ENCODE measurements at places on chromosomes 16 and 17.

GRCh38 chr16:12901204-12901596 is 198 bp upstream of the SHISA9 start:
- DNase-seq = no peak

- DNase-seq = no peak
Observed at GRCh38 chr17:48513666-48514455, 16.9 kb downstream of the HOXB1 start.

GRCh38 chr17:46774108-46774737 is 44.3 kb downstream of the WNT3 start:
- DNase-seq = no peak

DNA sequence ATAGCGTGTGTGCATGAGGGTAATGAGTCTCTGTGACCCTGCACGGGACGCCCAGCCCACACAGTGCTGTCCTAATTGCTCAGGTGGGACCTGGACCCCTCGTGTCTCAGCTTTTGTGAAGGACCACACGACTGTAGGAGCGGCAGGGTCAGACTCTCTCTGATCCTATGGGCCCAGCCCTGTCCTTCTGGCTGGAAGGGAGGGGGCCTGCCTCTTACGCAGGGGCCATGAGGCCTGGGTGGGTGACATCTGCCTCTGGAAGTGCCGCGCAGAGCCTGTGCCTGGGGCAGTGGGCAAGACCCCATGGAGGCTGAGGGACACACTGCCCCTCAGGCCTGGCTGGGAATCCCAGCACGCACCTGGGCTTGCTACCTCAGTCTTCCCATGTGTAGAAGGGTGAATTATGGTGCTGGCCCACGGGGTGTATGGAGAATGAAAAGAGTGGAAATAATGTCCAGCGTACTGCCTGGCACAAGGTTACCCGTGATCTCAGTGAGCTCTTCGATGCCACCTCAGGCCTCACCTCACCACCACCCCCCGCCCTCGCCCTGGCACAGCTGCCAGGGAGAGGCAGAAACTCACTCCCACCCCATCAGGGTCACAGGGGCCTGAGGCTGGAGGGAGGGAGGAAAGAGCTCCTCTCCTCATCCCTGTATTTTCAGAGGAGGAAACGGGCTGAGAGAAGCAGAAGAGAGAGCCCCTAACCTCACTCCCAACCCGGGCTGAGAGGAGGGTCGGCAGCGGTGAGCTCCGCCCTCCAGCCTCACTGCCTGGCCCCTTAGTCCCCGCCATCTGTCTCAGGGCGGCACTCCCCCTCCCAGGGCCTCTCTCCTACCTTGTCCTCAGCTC is 27.1 kb upstream of the DBNDD1 start:
- DNase-seq = peak; percentile 14

DNA sequence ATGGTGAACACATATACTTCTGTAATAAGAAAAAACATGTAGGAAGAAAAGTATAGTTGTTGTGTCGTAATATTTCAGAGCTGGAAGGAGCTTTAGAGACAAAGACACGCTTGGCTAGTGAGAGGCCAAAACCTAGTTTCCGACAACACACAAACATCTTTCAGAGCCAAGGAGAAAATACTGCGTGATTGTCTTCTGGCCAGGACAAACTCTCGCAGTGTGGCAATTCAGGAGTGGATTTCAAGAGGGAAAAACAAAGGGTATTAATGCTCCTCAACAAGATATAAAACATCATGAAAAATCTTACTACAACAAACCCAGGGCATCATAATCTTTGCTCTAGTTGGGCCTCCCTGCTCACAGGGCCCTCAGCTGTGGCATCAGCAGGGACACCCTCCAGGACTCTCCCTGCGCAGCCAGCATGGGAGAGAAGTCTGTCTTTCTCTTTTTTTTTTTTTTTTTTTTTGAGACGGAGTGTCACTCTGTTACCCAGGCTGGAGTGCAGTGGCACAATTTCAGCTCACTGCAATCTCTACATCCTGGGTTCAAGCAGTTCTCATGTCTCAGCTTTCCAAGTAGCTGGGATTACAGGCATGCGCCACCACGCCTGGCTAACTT is 66.4 kb downstream of the CYB5B start:
- no peak for DNase-seq

GRCh38 chr17:65553646-65554552 is 7.5 kb downstream of the AXIN2 start:
- DNase-seq = no peak

DNA sequence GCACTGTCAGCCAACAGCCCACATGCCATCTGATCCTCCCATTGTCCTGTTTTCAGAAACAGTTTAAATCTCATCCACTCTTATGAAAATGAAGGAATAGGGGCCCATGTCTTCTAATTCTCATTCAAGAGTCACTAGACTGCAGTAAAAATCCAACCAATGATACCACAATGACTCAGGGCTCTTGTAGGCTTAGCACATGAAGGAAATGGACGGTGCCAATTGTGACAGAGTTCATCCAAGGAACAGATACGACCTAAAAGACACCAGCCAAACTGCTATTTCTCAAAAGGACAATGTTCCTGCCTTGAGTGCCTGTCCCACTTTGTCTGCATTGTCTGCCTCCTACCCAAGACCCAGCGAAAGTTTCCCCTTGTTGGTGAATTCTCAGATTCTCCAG is 204.8 kb upstream of the COX10 start:
- DNase-seq = no peak

Data from stimulated activated naive CD4-positive, alpha-beta T cell (primary cell).